Activated naive CD4-positive, alpha-beta T cell (primary cell): ENCODE measurements at places on chromosomes 1 and 21.

GRCh38 chr1:20626098-20626427 is 7.2 kb upstream of the PINK1 start:
- no peak for DNase-seq

- no peak for DNase-seq
Observed at GRCh38 chr1:248631354-248632008, 3.4 kb downstream of the OR2T11 start.

DNA sequence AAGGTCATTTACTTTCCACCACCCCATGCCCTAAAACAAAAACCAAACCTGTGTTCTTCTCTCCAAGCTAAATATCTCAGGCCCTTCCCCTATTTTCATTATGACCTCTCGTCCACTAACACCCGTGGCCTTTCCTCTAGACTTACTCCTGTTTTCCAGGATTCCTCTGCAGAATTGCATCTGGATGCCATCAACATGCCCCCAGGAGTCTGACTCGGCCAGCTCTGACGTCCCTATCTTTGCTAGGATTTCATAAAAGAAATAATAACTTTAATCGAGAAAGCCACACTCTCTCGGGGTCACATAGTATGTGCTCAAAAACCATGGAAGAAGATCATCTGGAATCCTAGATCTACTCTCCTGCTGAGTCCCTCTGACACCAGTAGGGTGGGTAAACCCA is 13.5 kb downstream of the FAM89A start:
- no peak for DNase-seq

- no peak for DNase-seq
Observed at GRCh38 chr1:230855886-230856285, 12.4 kb downstream of the C1orf198 start.

DNA sequence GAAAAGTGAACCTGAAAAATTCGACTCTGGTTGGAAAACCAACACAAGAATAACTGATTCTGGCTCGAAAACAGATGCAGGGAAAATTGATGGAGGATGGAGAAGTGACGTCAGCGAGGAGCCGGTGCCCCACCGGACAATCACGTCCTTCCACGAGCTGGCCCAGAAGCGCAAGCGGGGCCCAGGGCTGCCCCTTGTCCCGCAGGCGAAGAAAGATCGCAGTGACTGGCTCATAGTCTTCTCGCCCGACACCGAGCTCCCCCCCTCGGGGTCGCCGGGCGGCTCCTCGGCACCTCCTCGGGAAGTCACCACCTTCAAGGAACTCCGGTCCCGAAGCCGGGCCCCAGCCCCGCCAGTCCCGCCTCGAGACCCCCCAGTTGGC is 1.9 kb downstream of the RUSC1 start:
- no peak for DNase-seq

- no peak for DNase-seq
Observed at GRCh38 chr1:220203816-220204215, 68.4 kb downstream of the RAB3GAP2 start.

GRCh38 chr1:152162792-152163463 is 3.9 kb upstream of the RPTN start:
- no peak for DNase-seq

DNA sequence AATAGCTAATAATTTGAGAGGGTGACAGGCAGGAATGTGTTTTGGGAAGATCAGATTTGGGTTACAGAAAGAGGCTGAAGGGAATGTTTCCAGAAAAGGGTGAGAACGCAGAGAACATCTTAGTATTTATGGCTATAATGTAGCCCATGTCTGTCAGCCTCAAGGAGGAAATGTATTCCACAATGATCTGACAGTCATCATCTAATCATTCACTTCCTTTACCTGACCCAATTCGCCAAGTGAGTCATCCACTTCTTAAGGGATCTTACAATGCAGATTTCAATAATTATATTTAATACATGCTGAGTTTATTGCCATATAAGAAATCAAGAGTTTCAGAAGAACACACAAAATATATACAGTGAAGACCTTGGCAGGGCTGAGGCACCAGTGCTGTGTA is 10.8 kb downstream of the TRIM45 start:
- DNase-seq = no peak

DNA sequence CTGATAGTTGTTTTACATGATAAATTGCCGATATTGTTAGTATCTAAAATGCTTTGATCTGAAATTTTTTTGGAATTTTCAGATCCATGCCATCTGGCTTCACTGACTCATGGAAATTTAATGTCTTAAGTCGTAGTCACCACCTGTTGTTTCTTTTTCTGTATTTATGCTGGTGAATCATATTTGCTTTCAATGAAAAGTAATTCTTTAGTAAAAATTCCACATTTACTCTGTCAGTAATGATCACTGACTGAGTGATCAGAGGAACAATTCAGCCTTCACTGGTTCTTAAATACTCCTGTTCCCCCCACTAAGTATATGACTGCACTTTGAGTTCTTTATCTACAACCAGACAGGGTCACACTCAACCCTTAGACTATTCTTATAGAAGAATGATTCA is 185.6 kb upstream of the NRIP1 start:
- DNase-seq = no peak

DNA sequence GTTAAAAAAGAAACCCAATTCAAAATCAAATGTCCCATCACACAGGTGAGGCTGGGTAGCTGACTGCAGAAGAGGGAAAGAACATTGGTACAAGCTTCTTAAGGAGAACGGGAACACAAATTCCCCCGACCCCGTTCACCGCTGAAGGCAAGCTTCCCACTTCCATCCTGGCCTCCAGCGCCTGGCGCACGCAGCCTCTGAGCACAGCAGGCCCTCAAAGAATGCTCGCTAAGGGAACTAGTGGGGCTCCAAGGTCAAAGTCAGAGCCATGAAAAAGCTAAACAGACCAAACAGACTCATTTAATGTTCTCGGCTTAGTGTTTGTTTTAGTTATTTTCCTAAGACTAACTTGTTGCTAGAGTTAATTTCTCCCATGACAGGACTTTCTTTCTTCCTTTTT is 63.7 kb downstream of the SIM2 start:
- DNase-seq = no peak

DNA sequence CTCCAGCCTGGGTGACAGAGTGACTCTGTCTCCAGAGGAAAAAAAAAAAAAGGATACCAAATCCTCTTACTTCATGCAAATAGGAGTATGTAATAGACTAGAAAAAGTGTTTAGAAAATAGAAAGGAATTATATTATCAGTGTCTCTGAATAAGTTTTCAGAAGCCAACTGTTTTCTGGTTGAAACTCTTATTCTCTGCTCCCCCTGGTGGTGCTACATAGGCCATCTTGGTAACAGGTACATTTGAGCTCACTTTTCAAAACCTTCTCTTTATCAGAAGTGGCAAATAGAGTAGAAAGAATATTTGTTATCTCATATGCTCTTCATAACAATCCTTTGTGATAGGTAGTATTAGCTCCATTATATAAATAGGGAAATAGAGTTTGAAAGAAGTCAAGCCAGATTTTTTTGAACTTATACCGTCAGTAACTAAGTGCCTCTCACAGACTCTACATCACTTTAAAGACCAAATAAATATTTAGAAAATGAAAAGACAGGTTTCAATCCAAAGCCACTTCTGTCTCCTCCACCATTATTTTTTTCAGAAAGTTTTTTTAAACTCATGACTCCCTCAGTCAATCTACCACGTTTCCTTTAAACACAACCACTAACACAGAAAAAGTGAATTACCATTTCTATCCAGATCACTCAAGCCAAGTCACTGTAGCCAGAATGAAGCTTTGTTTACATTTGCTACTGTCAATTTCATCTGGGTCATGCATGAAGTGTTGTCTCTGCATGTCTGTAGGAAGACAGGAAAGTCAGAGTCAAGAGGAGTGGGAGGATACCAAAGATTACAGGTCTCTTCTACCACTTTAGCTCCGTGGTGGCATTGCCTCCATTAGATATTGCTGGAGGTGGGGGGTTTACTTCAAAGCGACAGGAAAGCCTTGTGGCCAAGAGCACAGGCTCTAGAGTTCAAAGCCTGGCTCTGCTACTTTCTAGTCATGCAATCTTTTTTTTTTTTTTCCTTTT is 45.6 kb downstream of the IL23R start:
- DNase-seq = no peak

DNA sequence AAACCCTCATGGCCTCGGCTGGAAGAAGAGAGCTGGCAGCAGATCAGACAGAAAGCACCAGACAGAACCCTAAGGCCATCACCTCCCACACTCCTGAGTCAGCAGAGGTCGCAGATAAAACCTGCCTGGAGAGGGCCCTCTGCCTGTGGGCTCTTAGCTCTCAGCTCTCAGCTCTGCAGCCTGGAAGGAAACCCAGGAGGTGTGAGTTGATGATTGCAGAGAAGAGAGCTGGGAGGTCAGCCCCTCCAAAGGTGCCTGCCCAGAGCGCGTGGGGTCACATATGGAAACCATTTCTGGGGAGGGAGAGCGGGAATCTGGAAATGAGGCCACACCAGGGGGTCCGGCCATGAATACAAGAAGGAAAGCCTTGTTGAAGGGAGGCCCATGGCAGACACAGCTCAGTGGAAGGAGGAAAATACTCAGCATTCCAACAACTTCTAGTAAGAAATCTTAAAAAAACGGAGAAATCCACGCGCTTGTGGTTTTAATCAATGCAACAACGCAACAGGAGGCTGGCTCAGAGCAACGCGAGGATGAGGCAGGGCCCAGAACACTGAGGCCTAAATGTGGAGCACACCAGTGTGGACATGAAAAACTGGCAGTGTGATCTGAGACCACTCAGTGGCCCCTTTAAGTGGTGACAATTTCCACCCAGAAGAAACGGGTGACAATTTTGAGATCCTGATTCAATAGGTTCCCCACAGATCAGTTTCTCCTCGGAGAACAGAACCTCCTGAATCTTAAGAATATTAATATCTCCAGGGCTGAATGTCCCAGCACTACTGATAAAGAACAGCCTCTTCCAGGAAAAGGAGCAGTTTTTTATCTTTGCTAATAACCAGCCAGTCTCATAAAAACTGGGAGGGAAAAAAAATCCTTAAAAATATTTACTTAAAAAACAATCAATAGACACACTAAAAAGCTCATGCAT is 45.7 kb downstream of the PSMG1 start:
- DNase-seq = no peak

GRCh38 chr1:162629651-162630050 is 2.6 kb upstream of the DDR2 start:
- DNase-seq = no peak

- DNase-seq = no peak
Observed at GRCh38 chr1:178844436-178844835, 26.4 kb downstream of the ANGPTL1 start.

GRCh38 chr1:67566803-67567377 is 118.1 kb upstream of the GADD45A start:
- DNase-seq = no peak
